ENCODE measurements at places on chromosomes 2 and 18.

DNA sequence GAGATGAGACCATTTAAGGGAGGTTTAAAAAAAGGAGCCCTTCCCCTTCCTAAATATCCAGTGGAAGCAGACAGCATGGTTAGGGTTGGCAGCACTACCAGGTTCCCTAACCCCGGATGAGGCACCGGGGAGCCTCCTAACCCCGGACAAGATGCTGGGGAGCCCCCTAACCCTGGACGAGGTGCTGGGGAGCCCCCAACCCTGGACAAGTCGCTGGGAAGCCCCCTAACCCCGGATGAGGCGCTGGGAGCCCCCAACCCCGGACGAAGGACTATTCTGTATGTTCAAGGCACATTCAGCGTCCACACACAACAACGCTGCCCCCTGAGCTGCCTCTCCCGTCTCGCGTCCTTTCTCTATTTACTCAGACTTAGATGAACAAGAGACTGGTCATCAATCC is 51.9 kb downstream of the ANKMY1 start:
- no peak for DNase-seq

GRCh38 chr2:223113161-223113560 is 61.2 kb downstream of the KCNE4 start:
- no peak for DNase-seq

DNA sequence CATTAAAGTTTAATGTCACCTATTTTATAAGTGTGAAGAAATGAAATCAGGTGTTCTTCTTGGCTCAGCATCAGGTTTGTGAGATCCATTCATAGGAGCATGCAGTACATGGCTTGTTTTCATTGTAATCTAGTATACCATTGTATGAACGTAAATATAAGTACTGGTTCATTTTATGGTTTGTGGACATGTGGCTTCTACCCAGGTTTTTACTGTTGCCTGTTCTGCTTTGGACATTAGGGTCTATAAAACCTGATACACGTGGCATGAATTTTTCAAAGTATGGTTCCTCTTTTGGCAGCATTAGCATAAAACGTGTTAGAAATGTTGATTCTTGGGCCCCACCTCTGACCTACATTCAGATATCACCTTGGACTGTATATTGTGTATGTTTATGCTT is 175.5 kb downstream of the PRPF40A start:
- no peak for DNase-seq

- DNase-seq, result no peak
These were observed 217.1 kb downstream of the MREG start for GRCh38 chr2:215796140-215796855.

- no peak for DNase-seq
These were observed 27.8 kb upstream of the SERTAD2 start for GRCh38 chr2:64681479-64681967.

GRCh38 chr2:11182951-11183350 is 27.7 kb downstream of the SLC66A3 start:
- DNase-seq, result no peak

DNA sequence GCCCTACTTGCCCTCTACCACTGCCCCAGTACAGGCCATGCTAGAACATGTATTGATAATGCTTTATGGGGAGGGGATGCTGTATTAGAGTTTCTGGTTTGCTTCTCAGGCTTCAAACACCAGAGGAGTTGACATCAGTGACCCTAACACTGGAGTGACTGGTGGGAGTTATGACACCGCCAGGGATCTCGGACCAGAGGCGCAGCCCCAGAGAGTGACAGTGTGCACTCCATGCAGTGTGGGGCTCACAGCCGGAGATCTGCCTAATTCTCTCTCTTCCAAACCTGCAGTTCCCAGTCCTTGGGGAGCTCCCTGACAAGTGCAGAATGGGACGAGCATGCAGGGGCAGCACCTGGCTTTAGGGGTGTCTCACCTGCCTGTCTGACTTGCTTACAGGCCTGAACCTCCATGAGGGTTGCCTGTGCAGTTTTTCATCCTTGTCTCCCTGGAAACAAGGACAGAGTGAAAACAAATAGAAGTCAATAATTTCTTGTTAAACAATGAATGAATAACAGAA is 244.9 kb upstream of the MYT1L start:
- no peak for DNase-seq

DNA sequence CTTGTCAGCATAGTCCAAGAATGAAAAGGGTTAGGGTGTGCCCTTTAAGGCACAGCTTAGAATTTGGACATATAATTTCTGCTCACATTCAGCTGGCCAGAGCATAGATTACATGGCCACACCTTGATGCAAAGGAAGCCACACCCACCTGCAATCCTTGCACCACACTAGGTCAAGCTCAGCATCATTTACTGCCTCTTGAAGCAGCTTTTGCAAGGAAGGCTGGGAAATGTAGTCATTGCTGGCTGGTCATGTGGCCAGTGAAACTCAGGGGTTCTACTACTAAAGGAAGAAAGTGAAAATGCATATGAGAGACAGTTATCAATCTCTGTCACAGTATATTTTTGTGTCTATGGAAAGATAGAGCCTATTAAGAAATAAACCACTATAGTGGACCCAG is 159.3 kb downstream of the GFPT1 start:
- no peak for DNase-seq

DNA sequence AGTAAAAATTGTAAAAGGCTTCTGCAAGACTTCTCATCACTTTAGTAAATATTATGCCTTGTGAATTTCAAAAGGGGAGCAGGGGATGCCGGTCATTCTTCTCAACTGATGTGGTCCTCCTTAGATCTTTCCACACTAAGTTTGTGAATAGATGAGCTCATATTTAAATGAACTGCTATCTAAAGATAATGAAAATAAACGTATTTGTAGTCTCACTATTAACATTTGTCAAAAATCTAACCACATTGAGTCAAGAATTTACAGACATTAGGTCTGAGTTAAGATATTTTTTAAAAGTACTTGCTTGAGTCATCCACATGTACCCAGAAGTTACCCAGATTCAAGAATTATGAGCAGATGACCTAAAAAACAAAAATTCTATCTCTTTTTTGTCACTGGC is 6.5 kb downstream of the PRPF40A start:
- no peak for DNase-seq

- no peak for DNase-seq
These were observed 167.4 kb downstream of the THSD7B start for GRCh38 chr2:136932700-136933099.
